Thymus (tissue), 14 donors: ENCODE measurements at places on chromosomes 5 and 9. TPM values are rescaled to one million over a fixed set of nuclear protein-coding genes. Genes with fewer than 3 reads are reported as not detected.

DNA sequence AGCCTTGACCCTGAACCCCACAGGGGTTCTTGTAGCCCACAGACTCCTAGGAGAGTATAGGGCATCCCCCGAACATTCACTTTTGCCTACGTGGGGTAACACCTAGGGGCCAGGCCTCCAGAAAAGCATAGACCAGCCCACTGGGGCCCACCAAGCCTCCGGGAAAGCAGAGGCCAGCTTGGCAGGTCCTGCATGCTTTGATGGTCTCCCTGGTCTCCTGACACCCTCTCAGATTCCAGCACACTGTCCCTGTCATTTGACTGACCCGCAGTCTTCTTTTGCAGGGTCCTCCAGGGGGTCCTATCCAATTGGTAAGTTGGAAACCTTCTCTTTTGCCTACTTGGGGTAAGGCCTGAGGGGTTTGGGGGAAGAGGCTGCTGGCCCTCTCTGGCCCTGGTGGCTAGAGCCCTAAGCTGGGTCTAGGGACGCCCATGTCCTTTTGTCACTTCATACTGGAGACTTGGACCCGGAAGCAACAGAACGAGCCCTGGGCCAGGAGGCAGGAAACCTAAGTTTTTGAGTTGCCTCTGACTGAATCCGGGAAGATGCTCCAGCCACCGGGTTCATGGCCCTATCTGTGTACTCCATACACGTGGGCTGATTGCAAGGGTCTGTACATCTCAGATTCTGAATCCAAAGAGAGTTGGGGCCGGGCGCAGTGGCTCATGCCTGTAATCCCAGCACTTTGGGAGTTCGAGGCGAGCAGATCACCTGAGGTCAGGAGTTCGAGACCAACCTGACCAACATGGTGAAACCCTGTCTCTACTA lies 20.9 kb upstream of the ORM1 start:
- no peak overlapping the region for H3K4me3 ChIP-seq
- no peaks in the 10 kb centered on the region for H3K27me3 ChIP-seq
- H3K27ac ChIP-seq: no peak overlapping the region
- no peaks in the 10 kb centered on the region for H3K4me1 ChIP-seq
- H3K36me3 ChIP-seq: no peaks in the 10 kb centered on the region

- DNase-seq: peak; percentile 21
- H3K4me1 ChIP-seq: peaks cover 13% of the 10 kb centered on the region
- H3K36me3 ChIP-seq: no peaks in the 10 kb centered on the region
- no peaks in the 10 kb centered on the region for H3K27me3 ChIP-seq
- H3K27ac ChIP-seq: no peak overlapping the region
Observed at GRCh38 chr5:134592141-134592746, 40.4 kb downstream of the SAR1B start.

DNA sequence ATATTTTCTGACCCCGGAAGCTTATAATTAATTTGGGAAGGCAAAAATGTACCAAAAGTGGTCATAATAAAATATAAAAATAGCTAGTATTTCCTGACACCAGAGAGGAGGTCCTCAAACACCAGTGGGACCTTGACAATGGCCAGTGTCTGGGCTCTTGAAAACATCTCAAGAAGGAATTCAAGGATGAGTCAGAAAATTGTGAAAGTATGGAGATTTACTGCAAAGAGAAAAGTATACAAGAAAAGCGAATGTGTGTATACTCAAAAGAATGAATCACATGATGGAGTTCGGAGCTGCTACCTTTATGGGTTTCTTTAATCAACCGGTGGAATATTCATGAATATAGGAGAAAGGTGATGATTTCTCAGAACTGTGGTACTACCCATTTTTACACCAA lies 1709.0 kb upstream of the WWC1 start:
- H3K4me3 ChIP-seq: no peak overlapping the region
- DNase-seq: no peak

- no peak overlapping the region for H3K27ac ChIP-seq
- no peak for DNase-seq
- no peaks in the 10 kb centered on the region for H3K27me3 ChIP-seq
Observed at GRCh38 chr5:147742151-147742550, 40.4 kb downstream of the JAKMIP2 start.

MARCOL gene
- not detected for total RNA-seq

- DNase-seq: no peak
- no peak overlapping the region for H3K27ac ChIP-seq
- H3K27me3 ChIP-seq: no peaks in the 10 kb centered on the region
- H3K36me3 ChIP-seq: no peaks in the 10 kb centered on the region
- no peak overlapping the region for H3K4me3 ChIP-seq
- no peaks in the 10 kb centered on the region for H3K4me1 ChIP-seq
Observed at GRCh38 chr9:110856772-110857171, 181.5 kb downstream of the LPAR1 start.

NMRK1 gene
- total RNA-seq: 26.1 TPM

- no peaks in the 10 kb centered on the region for H3K4me1 ChIP-seq
- no peak overlapping the region for H3K27ac ChIP-seq
- DNase-seq: no peak
- no peak overlapping the region for H3K4me3 ChIP-seq
Observed at GRCh38 chr5:39799242-39799641, 374.5 kb upstream of the DAB2 start.

TTC23L gene
- total RNA-seq: 0.33 TPM

- no peak overlapping the region for H3K27ac ChIP-seq
- peaks cover 3% of the 10 kb centered on the region for H3K4me1 ChIP-seq
- DNase-seq: no peak
- H3K27me3 ChIP-seq: no peaks in the 10 kb centered on the region
- H3K36me3 ChIP-seq: no peaks in the 10 kb centered on the region
Observed at GRCh38 chr5:159123700-159124099, 24.0 kb upstream of the EBF1 start.

DNA sequence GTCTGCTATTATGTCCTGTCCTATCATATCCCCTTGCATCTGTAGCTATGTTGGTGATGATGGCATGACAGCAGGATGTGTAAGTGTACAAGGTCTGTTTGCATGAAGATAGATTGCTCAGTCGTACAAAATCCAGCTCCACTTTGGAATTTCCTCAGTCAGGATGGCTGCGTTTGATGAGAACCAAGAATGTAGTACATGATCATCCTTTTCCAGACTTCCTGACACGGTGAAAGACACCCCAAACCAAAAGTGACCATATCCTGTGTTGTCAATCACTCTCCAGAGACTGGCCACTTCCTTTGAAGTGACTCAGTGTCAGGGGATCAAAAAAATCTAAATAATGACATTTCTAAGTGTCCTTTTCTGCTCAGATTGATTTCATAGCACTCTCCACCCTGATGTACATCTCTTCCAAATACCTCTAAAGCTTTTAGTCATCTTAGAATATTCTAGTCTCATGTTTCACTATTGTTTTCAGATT lies 213.4 kb downstream of the PLK2 start:
- DNase-seq: no peak
- no peaks in the 10 kb centered on the region for H3K36me3 ChIP-seq
